ENCODE measurements at places on chromosomes 11 and 22.

DNA sequence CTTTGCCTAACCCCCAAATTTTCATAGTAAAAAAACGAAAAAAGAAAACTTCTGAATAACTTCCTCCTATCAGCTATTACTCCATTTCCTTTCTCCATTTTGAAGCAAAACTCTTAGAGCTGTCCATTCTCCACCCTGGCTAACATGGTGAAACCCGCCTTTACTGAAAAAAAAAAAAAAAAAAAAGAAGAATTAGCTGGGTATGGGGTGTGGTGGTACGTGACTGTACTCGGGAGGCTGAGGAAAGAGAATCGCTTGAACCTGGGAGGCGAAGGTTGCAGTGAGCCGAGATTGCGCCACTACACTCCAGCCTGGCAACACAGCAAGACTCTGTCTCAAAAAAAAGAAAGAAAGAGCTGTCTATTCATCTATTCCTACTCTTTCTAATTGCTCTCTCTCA is 11.3 kb upstream of the NXF1 start:
- no peak for DNase-seq

GRCh38 chr11:63764679-63765647 is 3.6 kb downstream of the ZFTA start:
- DNase-seq = no peak

GRCh38 chr11:35436581-35437250 is 17.4 kb upstream of the SLC1A2 start:
- DNase-seq = no peak

- no peak for DNase-seq
These were observed 78.6 kb downstream of the RTL6 start for GRCh38 chr22:44419429-44419828.

DNA sequence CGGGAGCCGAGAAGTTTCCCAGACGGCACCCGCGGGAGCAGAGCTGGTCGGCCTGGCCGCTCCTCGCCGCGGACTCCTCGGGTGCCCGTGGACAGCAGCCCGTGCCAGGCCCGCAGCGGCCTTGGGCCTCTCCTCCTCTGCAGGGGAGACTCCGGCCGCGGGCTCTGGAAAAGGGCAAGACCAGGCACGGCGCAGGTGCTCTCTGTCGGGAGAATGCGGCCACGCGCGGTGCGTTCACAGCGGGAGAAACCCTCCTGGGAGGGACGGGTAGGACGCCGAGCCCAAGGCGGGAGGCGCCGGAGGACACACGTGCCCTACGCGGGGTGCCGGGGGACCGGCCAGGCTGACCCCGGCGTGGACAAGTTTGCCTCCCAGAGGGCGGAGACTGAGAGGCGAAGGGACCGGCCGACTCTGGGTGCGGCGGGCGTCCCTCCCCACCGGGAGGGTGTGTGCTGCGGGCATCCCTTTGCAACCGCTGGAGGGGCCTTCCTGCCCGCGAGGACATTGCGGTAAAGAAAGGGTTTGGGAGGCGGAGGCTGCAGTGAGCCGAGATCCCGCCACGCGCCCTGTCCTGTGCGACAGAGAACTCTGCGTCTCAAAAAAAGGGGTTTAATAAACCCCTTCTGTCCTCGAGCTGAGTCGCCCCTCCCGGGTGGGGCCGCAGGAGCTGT is 2.3 kb downstream of the IFITM1 start:
- no peak for DNase-seq

DNA sequence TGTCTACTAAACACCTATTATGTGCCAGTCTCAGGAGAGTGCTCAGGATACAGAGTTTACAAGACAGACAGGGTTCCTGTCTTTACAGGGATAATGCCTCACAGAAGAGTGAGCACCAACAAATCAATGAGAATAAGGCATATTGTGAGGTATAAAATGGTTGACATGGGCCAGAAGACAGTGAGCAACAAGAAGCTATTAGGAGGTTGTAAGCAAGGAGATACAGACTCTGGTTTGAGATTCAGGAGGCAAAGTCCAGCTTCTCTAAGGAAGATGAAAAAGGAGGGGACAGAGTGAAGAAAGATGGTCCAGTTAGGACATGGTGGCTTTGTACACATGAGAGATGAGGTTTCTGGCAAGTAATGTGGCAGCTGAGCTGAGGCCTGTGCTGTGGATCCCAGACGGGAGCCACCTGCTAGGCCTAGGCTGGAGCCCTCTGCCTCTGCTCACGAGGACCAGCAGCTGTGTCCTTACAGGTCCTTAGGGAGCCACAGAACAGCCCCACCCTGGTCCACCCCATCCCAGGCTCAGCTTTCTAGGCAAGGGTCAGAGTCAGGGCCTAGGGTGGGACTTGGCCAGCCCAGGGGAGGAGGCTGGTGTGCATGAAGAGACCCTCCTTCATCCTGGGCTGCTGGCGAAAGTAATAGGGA is 110.5 kb downstream of the ZNF280B start:
- DNase-seq = no peak

DNA sequence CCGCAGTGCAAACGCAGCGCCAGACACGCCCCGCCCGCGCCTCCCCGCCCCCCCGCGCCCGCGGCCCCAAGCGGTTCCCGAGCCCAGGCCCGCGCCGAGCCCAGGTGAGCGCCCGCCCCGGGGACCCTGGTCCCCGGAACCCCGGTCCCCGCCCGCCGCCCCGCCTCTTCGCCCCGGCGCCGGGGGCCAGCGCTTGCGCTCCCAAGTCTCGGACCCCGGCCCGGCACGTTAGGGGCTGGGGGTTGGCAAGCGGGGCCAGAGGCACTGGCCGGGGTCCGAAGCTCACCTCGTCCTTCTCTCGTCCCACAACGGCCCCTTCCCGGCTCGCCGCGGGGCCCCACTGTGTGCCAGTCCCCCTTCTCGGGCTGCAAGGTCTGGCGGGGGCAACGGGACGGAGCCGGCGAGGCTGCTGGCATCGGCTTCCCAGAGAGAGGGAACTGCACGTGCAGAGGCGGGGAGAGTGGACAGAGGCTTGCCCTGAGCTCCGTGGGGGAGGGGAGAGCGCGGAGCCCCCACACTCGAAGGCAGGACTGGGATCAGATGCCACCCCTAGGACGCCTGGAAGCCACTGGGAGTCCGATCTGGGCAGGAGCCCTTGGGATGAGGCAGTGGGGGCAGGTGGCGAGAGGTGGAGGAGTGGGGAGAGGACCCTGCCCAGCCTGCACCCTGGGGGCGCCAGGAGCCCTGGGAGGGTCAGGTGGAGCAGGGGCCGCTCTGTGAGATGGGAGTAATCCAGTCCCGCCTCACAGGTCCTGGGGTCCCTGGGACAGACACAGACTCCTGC is 1.8 kb upstream of the AIFM3 start:
- DNase-seq = no peak

DNA sequence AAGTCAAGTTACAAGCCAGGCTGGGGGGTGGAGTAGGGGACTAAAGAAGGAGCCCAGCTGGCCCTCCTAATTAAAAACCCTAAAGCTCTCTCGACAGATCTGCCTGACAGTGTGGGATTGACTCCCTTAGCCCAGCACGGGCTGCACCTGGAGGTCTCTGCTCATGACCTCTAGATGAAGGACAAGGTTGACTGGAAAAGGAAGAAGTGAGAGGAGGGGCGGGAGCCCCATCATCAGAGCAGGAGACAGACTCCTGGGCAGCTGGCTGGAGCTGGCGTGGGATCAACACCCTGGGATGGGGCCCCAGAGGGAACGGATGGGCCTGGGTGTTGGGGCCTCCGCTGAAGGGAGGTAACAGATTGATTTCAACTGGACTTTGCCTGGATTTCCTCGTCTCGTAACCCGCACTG is 46.1 kb downstream of the RPUSD4 start:
- DNase-seq = no peak

- DNase-seq = no peak
These were observed 1.2 kb downstream of the CPT1B start for GRCh38 chr22:50576806-50577696.
